MCF 10A (cell line): ENCODE measurements at places on chromosomes 12 and 14.
A peak's percentile ranks its signal among the peaks of the same experiment; 100 is the strongest.

DNA sequence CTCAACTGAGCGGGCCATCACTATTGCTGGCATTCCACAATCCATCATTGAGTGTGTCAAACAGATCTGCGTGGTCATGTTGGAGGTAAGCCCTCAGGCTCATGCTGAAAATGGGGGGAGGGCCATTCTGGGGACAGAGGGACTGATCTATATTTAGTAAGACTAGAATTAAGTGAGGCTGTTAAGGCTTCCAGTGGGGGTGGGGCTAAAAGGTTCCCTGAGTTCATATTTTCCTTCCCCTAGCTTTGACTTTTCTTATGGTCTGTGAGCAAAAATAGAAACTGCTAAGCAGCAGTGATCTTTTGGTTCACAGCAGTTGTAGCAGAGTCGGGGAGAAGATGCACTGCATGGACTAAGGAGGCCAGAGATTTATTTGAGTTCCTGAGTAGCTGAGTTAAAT is 9.2 kb downstream of the PCBP2 start:
- no peaks in the 10 kb centered on the region for H3K27me3 ChIP-seq
- peaks cover 100% of the 10 kb centered on the region for H3K36me3 ChIP-seq
- no peak overlapping the region for H3K4me3 ChIP-seq
- DNase-seq = no peak

GRCh38 chr12:27780612-27781408 is 774 bp upstream of the MANSC4 start:
- no peaks in the 10 kb centered on the region for H3K27me3 ChIP-seq
- H3K4me1 ChIP-seq = peaks cover 28% of the 10 kb centered on the region
- H3K4me3 ChIP-seq = peak overlapping the region; percentile 77
- H3K36me3 ChIP-seq = peaks cover 10% of the 10 kb centered on the region

- H3K27ac ChIP-seq = no peak overlapping the region
- H3K4me1 ChIP-seq = no peaks in the 10 kb centered on the region
- DNase-seq = no peak
- H3K4me3 ChIP-seq = no peak overlapping the region
- H3K27me3 ChIP-seq = peaks cover 13% of the 10 kb centered on the region
Measured at GRCh38 chr12:3432176-3432742, 58.7 kb upstream of the PRMT8 start.

GRCh38 chr14:78700236-78700635 is 530.1 kb downstream of the NRXN3 start:
- H3K27ac ChIP-seq = no peak overlapping the region
- H3K36me3 ChIP-seq = no peaks in the 10 kb centered on the region
- DNase-seq = peak; percentile 5
- H3K27me3 ChIP-seq = peaks cover 72% of the 10 kb centered on the region
- no peak overlapping the region for H3K4me3 ChIP-seq

DNA sequence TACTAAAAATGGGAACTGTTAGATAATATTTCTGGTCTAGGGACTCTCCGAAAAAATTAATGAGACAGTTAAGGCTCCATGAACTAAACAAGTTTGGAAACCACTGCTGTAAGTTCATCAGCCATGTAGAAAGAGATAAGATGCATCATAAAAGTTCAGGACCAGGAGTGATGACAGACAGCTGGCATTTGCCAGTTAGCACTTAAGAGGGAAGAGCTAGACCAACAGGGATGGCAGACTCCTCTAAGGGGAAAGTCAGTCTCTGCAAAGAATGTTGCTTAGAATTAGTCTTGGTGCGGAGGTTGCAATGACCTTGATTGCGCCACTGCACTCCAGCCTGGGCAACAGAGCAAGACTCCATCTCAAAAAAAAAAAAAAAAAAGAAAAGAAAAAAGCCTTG is 129.4 kb downstream of the SYNE2 start:
- H3K4me1 ChIP-seq = peaks cover 2% of the 10 kb centered on the region
- no peak overlapping the region for H3K27ac ChIP-seq
- DNase-seq = no peak
- peaks cover 30% of the 10 kb centered on the region for H3K36me3 ChIP-seq
- no peak overlapping the region for H3K4me3 ChIP-seq

DNA sequence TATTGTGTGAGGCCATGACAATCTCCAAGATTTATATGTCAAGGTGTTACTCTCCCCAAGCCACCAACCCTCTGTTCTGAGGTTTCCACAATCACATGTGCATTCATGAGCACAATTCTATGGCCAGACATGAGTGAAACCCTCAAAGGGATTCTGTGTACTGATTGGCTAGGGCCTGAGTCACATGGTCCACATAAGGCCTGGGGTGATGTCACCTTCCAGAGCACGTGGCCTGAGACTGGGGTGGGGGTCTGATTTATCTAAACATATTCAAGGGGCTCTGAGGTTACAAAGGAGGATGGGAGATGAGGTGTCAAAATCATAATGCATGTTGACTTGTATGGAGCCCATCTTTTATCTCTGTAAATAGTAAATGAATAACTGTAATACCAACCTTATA is 1369.9 kb upstream of the TMEM132C start:
- H3K4me3 ChIP-seq = no peak overlapping the region
- DNase-seq = no peak
- peak overlapping the region; percentile 92 for H3K27ac ChIP-seq
- peaks cover 11% of the 10 kb centered on the region for H3K27me3 ChIP-seq
- peaks cover 16% of the 10 kb centered on the region for H3K4me1 ChIP-seq

DNA sequence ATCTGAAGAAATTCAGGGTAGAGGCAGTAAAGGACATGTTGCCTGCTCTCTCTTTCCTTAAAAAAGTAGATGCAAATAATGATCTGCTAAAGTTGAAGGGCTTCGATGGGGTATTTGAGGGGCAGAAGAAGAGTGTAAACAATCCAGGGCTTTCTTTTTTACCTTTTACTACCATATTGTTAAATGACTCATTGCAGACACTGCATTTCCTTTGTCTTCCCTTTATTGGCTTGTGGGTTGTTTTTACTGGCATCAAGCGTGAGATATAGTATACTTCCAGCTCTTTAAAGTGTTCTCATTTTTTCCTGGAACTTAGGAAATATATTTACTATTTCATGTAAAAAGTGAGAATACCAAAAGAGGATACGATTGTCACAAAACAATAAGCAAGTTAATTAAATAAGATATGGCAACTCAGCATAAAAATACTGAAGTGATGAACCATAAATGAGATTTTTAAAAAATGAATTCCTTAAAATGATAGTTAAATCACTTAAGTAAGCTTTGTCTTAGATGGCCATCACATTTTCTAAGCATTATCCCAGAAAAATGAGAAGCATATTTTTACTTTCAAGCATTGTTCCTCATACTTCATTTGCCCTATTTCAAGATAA is 72.3 kb upstream of the KRAS start:
- peaks cover 13% of the 10 kb centered on the region for H3K4me1 ChIP-seq
- peak; percentile 79 for DNase-seq
- H3K27me3 ChIP-seq = no peaks in the 10 kb centered on the region
- H3K27ac ChIP-seq = peak overlapping the region; percentile 42
- H3K36me3 ChIP-seq = no peaks in the 10 kb centered on the region
- no peak overlapping the region for H3K4me3 ChIP-seq

DNA sequence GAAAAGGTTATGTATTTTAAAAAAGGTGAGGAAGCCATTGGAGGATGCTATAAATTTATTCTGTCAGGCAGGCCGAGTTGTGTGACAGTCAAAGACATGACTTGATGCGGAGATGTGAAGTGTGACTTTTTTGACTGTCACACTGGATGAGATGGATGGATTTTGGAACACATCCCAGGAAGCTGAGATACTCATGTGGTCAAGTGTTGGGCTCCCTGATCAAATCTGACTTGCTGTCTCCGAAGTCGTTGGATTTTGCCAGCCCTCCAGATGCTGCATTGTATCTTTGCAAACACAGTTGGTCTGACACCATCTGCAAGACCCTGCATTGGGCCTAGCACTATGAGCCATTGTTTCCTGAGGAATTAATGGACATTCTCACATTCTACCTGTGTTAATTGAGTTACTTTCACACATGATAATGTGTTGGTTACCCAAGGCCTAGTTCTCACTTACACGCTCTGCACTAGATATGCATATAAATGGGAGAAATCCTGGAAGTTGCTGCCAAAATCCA is 204.0 kb upstream of the PRKD1 start:
- DNase-seq = no peak
- H3K36me3 ChIP-seq = no peaks in the 10 kb centered on the region
- H3K27ac ChIP-seq = no peak overlapping the region
- no peaks in the 10 kb centered on the region for H3K4me1 ChIP-seq
- no peak overlapping the region for H3K4me3 ChIP-seq

DNA sequence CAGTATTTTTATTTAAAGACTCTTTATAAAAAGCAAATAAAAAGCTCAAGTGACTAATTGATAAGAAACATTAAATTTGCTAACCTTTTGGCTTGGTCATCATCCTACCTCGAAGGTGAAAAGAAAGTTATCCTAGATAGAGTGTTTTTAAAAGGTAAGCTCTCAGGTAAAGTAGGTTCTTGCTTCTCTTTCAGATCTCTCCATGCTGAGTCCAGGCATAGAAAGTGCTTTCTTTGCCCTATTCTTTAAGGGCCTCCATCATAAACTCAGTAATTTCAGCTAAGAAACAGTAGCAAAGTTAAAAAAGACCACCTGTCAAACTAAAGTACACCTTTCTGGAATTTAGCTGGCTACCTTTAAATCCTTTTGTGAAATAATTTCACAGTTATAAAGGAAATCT is 20.6 kb upstream of the ANHX start:
- no peak overlapping the region for H3K27ac ChIP-seq
- no peaks in the 10 kb centered on the region for H3K36me3 ChIP-seq
- no peaks in the 10 kb centered on the region for H3K27me3 ChIP-seq
- H3K4me1 ChIP-seq = no peaks in the 10 kb centered on the region
- no peak overlapping the region for H3K4me3 ChIP-seq

DNA sequence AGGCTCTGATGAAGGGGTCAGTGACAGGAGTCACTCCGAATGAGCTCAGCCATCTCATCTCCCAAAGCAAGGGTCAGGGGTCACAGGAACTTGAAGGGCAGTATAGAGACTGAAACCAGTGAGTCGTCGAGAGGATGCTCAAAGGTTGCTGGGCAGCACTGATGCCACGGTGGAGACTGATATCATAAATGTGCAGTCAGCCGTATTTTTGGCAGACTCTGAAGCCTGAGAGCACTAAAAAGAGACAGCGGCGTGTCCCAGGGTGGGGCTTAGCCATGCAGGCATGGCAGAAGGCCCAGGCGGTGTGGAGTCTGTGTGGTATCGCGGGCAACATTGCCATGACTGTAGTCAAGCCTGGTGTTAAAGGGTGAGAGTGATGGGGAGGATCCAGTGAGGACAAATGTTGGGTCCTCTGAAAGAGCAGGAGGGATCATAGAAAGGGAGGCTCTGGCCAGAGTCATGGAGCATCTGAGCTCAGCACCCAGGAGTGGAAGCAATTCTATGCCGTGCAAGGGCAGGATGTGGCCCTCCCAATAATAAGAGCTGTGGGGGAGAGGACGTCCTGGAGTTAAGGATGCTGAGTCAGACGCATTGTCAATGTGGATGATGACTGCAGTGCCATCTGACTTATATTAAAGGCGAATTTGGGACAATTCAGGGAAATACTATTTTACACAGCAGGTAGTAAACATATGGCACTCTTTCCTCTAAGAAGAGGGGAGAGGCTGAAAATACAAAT is 241.2 kb upstream of the FKBP4 start:
- H3K4me1 ChIP-seq = no peaks in the 10 kb centered on the region
- no peak overlapping the region for H3K4me3 ChIP-seq
- H3K36me3 ChIP-seq = no peaks in the 10 kb centered on the region
- DNase-seq = no peak
- peaks cover 42% of the 10 kb centered on the region for H3K27me3 ChIP-seq
- H3K27ac ChIP-seq = no peak overlapping the region

- no peaks in the 10 kb centered on the region for H3K36me3 ChIP-seq
- H3K27me3 ChIP-seq = peaks cover 37% of the 10 kb centered on the region
- no peak for DNase-seq
Measured at GRCh38 chr12:131046813-131047788, 93.4 kb downstream of the ADGRD1 start.

DNA sequence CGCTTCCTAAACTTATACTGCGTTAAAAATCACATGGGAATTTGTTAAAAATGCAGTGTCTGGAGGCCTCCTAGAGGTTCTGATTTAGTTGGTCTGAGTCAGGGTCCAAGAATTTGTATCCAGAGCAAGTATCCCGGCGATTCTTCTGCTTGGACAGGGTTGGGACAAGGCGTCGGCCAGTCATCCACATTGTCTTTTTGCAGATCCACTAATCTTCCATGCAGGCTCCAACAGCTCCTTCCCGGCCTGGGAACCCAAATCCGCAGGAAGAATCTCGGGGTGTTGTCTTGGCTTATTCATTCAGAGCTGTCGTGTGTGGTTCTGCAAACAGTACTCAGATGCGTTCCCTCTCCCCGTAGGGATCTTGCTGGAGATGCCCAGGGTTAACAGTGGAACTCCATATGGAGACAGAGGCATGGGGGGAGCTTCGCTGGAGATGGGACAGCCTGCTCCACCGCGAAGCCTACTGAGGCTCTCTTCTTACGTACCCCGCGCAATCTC is 25.3 kb downstream of the GPRC5D start:
- no peaks in the 10 kb centered on the region for H3K27me3 ChIP-seq
- H3K27ac ChIP-seq = no peak overlapping the region
- peak overlapping the region; percentile 75 for H3K4me3 ChIP-seq
- DNase-seq = no peak
- H3K4me1 ChIP-seq = peaks cover 15% of the 10 kb centered on the region
- H3K36me3 ChIP-seq = no peaks in the 10 kb centered on the region

GRCh38 chr14:80867091-80867490 is 74.4 kb downstream of the CEP128 start:
- H3K27ac ChIP-seq = no peak overlapping the region
- H3K4me3 ChIP-seq = no peak overlapping the region
- DNase-seq = no peak
- peaks cover under 1% of the 10 kb centered on the region for H3K4me1 ChIP-seq

DNA sequence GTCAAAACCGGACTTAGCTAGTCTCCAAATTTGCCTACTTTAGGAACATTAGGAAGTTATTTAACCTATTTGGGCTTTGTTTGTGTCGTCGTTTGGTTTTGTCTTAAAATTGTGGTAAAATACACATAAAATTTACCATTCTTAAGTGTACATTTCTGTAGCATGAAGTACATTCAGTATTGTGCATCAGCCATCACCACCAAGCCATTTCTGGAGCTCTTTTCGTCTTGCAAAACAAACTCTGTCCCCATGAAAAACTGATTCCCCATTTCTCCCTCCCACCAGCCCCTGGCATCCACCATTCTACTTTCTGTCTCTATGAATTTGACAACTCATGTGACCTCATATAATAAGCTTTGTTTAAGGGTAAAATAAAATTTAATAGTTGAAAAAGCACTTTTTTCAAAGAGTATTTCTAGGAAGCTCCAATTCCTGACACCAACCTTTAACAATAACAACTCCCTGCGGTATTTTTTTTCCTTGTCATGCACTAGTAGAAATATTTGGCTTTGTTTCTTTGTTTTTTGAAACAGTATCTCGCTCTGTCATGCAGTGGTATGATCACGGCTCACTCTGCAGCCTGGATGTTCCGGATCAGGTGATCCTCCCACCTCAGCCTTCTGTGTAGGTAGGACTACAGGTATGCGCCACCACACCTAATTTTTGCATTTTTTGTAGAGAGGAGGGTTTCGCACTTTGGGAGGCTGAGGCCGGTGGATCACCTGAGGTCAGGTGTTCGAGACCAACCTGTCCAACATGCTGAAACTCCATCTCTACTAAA is 3.6 kb upstream of the UBC start:
- H3K36me3 ChIP-seq = peaks cover 47% of the 10 kb centered on the region
- peak overlapping the region; percentile 100 for H3K27ac ChIP-seq
- H3K27me3 ChIP-seq = no peaks in the 10 kb centered on the region
- DNase-seq = peak; percentile 69
